NCI-H1048 (cell line): ENCODE measurements at places on chromosomes 2 and 18.

DNA sequence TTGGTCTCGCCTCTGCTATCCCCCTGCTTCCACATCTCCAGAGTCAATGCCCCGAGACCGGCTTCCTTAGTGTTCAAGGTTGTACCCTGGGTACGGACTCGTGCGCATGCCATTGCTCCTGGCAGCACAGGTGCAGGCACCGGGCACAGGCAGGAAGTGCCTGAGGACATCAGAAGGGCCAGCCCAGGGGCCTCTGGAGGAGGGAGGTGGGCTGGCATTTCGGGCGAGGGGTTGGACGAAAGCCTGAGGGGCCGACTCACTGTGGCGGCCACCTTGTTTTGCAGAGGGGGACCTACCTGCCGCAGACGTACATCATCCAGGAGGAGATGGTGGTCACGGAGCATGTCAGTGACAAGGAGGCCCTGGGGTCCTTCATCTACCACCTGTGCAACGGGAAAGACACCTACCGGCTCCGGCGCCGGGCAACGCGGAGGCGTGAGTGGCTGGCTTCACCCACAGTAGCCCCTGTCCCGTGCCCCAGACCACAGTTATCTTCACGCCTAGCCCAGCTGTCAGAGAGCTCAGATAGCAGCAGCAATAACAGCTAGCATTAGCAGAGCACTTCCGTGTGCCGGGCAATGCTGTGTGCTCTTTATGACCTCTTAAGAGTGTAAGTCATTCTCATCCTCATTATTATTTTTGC lies 12.5 kb downstream of the ITM2C start:
- no peak for DNase-seq

DNA sequence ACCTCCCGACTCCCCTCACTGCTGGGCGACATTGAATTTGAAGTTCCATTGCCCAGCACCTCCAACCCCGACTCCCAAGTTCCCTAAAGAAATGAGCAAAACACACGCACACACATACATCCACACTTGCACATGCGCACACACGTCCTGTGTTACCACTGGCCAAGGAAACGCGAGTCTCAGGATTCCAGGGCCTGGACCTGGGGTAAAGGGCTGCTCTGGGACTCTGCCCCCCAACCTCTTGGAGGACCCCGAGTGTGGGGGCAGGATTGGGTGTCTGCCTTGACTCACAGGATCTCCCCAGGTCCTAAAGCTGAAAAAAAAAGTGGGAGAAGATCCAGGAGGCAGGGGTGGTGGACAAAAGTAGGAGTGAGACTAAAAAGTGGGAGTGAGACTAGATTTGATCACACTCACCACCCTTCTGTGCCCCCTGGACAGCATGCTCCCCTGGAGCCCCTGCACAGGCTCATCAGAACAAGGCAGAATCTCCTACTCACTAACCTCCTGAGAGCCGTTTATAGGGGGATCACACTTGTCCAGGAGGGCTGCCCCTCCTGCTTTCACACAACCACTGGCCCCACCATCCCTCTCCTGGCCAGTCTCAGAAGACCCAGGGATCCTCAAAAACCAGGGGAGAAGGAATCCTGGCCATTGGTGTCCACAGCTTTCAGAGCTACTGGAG lies 202.2 kb downstream of the TNS1 start:
- DNase-seq = no peak

- no peak for DNase-seq
These were observed 9.1 kb upstream of the MALT1 start for GRCh38 chr18:58662118-58662517.

GRCh38 chr2:240689975-240690374 lies 1.7 kb upstream of the AQP12A start:
- DNase-seq = no peak

DNA sequence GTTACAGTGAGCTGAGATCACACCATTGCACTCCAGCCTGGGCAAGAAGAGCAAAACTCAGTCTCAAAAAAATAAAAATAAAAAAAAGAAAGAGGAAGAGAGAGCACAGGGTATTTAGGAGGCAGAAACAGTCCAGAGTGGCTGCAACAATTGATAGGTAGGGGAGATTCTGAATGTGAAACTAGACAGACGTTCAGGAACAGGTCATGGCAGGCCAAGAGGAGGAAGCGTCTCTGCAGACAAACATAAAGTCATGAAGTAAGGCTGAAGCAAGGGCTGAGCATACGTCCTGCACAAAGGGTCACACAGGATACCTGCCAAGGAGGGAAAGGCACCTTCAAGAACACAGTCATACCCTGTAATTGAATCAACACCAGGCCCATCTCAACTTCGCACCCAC lies 64.1 kb upstream of the ZNF532 start:
- DNase-seq = no peak

- no peak for DNase-seq
These were observed 29.0 kb downstream of the HDLBP start for GRCh38 chr2:241286348-241287090.

DNA sequence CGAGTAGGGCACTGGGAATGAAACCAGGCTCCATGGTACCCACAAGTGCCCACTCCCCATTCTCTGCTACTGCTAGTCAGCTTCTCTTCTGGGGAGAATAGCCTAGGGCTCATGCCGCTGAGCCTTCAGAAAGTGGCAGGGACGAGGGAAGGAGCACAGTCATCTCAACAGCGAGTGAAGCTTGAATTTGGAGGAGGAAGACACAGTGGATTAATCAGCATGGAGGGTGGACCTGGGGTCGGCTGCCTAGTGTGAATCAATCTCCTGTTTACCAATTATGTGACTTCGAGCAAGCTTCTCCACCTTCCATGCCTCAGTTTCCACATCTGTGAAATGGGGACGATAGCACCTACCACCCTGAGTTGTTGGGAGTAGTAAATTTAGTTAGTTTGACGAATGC lies 157.0 kb downstream of the SEPTIN10 start:
- DNase-seq = no peak

GRCh38 chr18:56645415-56646016 lies 5.6 kb upstream of the WDR7 start:
- no peak for DNase-seq

- no peak for DNase-seq
These were observed 79.0 kb upstream of the RAB27B start for GRCh38 chr18:54749291-54749690.

DNA sequence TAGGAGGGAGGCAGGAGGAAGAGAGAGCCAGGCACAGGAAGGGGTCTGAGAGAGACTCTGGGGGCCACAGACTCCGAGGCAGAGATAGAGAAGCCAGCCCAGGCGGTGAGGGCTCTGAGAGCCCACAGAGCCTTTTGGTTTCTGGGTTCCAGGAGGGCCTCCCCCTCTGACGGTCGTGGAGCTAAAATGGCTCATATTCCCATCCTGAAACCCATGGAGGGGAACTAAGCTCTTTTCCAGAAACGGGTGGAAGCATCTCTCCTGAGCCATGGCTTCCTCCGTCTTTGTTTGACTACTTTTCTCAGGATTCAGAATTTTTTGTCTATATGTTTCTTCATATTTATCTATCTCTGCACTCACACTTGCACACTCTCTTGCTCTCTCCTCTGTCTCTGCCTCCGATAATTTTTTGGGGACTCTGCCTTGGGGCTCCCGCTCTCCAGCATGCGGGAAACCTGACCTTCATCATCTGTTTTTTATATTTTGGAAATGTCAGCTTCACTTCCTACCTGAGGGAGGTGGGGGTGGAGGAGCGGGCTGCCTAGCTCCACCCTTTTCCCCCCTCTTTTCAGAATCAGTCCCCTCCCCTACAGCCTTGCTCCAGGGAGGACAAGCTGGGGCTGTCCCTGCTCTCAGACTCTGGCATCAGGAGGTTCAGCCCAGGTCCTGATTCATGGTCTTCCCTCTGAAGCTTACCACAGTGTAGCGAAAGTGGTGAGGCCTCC lies 5.0 kb upstream of the PKDCC start:
- DNase-seq = no peak

DNA sequence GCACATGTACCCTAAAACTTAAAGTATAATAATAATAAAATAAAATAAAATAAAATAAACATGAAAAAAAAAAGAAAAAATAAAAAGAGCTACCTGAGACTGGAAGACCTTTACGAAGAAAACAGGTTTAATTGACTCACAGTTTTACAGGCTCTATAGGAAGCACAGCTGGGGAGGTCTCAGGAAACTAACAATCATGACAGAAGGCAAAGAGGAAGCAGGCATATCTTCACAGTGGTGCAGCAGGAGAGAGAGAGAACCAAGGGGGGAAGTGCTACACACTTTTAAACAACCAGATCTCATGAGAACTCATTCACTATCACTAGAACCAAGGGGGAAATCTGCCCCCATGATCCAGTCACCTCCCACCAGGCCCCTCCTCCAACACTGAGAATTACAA lies 379.3 kb upstream of the VWC2L start:
- DNase-seq = no peak

- no peak for DNase-seq
These were observed 47.0 kb upstream of the CABLES1 start for GRCh38 chr18:23088310-23088709.

DNA sequence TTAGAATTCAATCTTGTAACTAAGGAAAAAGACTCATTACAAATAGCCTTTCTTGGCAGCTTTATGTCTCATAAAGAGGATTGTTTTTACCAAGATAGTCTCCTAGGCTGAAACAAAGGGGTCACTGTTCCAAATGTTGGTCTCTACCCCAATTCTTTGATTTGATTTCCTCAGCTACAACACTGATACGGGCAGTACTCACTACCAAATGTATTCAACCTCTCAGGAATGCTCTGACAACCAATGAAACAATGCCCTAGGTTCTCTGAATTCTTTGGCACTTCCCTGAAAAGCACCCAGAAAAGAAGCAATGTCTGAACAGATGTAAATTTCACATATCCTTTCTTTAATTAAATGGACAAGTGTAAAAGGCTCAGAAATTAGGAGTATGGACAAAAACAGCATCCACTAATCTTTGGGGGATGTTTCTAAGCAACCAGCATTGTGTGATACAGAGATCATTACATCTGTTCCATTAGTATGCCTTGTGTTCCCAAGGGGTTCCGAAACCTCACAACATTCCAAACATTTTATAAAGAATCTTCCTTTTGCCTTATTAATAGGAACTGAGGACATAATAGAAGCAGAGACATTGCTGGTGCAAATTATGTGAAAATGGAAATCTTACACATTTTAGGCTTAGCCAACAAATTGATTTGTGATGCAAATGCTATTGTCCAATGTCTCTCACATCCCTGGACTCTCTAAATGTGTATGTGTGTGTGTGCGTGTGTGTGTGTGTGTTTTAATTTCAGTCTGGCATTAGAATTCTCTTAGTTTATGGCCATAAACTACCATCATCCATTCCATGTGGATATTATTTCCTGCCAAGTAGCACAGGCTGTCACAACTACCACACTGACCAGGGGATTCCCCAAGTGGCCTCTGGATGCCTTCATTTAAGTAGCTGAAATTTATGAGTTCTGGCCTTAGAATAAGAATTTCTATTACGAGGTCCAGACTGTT lies 276.0 kb downstream of the MTX2 start:
- DNase-seq = no peak

DNA sequence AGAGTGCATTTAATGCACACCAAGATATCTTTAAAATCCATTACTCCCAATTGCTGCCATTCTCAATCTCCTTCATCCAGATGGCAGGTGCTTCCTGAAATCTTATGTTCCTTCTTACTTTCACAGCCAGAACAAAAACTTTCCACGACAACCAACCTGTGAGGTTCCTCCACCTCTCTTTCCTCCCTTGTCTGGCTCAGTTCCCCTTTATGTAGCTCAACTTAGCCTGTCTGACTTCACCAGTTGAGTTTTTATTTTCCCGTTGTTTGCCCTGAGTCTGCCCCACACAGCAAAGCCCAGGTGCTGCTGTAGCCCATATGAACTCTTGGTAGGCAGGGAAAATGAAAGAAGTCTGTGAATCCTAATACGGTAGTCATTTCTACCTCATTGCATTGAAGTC lies 112.5 kb downstream of the MREG start:
- DNase-seq = no peak

- no peak for DNase-seq
These were observed 28.6 kb upstream of the CHAC2 start for GRCh38 chr2:53739032-53739431.

GRCh38 chr2:223868005-223868404 lies 30.6 kb upstream of the AP1S3 start:
- no peak for DNase-seq
